Activated T-cell treated with anti-CD3 and anti-CD28 coated beads for 4 hours (primary cell): ENCODE measurements at places on chromosomes 7 and 10.

DNA sequence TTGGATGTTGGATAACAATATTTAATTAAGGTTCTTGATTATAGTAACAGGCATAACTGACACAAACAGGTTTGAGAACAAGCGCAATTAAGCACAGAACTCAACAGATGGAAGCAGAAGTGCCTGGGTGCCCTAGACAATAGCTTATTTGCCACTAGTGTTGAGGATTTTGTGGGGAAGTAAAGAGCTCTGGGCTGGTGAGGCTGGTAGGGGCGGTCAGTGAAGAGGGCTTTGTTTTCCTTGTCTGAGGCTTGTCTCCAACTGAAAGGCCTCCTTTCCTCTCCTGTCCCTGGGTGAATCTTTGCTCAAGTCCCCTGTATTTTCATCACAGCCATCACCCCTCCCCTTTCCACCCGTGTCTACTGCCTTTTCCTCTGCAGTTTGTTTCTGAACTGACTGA, 104.6 kb downstream of the KAT6B start:
- no peak for DNase-seq

GRCh38 chr7:134667899-134668298, 21.2 kb downstream of the BPGM start:
- DNase-seq: no peak

GRCh38 chr10:18456984-18457383, 194.4 kb downstream of the NSUN6 start:
- DNase-seq: no peak

DNA sequence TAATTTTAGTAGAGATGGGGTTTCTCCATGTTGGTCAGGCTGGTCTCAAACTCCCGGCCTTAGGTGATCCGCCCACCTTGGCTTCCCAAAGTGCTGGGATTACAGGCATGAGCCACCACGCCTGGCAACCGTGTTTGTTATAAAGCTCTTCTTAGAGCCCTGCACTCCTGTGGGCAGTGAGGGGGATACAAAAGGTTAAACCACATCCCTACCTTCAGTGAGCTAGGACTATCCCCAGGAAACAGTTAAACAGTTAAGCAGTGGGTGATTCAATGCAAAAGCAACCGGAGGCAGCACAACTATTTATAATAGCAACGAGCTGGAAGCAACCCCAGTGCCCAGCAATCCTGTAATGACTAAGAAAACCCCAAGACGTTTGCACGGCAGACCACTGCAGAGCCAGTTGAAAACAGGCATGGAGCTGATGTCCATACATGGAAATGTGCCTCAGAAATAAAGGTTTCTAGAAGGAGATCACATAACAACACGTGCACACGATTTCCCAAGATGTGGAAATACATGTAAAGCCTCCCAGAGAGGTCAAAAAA, 107.2 kb upstream of the LYZL2 start:
- DNase-seq: no peak

DNA sequence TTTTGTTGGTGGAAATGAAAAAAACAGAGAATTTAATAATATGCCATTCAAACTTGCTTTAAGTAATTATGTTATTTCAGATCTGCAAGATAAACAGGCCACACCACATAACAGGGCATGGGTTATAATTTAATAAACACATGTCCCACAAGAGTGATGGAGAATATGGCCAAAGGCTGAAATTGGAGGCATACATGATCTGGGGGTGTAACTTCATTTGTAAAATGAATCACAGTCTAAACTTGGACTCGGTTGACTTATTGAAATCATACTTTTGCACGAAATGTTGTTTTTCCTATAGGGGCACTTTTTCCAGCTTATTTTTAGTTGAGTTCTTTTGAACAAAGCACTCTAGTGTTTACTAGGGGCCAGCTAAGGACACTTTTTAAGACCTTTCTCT, 151.6 kb downstream of the TMEM26 start:
- DNase-seq: no peak

GRCh38 chr7:130879191-130879590, 145.2 kb upstream of the KLF14 start:
- DNase-seq: no peak

DNA sequence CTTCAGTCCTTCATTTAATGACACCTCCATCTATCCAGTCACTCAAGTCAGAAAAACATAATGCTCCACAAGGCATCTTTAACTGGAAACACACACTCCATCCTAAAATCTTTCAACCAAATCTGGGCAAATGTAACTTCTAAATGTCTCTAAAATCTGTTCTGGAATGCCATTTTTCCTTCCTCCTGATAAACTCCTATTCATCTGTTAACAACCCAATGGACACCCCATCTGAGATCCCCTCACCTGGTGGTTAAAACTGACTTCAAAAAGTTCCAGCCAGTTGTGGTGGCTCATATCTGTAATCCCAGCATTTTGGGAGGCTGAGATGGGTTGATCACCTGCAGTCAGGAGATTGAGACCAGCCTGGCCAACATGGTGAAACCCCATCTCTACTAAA, 78.7 kb downstream of the ARHGAP21 start:
- no peak for DNase-seq

DNA sequence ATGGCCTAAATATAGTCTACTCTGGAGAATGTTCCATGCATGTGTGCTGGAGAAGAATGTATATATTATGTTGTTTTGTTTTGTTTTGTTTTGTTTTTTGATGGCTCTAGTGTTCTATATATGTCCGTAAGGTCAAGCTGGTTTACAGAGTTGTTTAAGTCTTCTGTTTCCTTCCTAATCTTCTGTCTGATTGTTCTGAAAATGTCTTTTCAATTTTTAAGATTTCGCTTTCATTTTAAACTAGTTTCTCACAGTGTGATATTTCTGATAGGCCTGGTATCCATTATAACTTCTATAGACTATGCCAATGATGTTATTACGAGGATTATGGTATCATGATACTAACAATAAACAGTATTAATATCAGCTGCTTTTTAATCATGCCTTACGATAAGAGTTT, 1126.3 kb upstream of the SORCS1 start:
- no peak for DNase-seq

DNA sequence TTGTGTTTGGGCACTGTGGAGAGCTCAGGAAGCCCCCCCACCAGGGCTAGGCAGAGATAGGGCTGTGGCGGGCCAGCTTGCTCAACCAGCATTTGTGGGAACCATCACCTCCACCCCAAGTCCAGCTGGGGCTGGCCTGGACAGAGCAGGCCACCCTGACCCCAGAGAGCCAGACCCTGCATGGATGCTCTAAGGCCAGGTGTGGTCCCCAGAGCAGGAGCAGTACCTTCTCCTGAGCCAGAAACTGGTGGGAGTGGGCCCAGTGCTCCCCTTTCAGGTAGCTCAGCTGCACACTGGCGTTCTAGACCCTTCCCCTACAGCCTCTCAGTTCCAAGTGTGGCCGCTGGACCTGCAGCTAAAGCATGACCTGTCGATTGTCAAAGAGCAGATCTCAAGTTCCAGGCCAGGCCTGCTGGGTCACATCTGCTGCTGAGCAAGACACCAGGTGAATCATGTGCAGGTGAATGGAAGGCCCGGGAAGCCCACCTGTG, 57.2 kb downstream of the RASGEF1A start:
- DNase-seq: no peak

DNA sequence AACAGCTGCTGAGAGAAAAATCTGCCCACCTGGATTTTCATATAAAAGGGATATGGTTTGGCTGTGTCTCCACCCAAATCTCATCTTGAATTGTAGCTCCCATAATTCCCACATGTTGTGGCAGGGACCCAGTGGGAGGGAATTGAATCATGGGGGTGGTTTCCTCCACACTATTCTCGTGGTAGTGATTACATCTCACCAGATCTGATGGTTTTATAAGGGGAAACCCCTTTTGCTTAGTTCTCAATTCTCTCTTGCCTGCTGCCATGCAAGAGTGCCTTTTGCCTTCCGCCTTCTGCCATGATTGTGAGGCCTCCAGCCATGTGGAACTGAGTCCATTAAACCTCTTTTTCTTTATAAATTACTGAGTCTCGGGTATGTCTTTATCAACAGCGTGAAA, 20.8 kb upstream of the MKI67 start:
- no peak for DNase-seq

DNA sequence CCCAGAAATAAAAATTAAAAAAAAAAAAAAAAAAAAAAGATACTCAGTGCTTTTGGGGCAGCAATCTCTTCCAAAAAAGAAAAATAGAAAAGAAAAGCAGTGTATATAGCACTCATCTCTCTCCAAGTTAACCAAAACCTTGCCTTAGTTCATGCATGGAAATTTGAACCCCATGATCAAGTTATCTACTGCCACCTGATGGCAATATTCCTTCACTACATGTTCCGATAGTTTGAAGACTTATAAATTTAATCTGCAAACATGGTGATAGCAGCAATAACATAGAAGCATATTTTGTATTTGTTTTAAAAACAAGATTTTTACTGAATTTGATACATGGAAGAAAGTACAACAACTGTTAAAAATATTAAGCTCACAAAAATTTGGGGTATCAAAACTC, 48.6 kb upstream of the SLIT1 start:
- DNase-seq: no peak

DNA sequence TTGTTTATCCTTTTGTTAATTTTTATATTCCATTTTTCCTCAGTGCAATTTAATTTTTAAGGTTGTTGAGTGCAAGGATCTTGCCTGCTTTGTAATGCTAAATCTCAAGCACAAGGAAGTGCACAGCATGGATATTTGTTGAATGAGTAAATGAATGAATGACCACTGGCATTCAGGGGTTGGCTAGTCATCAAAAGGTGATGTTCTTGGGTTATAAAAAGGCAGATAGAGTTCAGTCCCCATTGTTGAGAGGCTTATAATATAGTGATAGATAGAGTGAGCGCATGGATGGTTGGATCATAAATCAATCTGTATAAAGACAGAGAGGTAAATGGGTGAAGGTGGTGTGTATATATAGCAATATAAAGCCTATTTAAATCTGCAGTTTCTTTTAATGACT, 193.2 kb upstream of the KLF6 start:
- DNase-seq: no peak

- no peak for DNase-seq
Observed at GRCh38 chr10:77177589-77177988, 460.0 kb downstream of the KCNMA1 start.

- DNase-seq: no peak
Observed at GRCh38 chr10:117223693-117224430, 17.1 kb upstream of the SLC18A2 start.

GRCh38 chr7:70595755-70596597, 536.0 kb upstream of the GALNT17 start:
- DNase-seq: no peak

DNA sequence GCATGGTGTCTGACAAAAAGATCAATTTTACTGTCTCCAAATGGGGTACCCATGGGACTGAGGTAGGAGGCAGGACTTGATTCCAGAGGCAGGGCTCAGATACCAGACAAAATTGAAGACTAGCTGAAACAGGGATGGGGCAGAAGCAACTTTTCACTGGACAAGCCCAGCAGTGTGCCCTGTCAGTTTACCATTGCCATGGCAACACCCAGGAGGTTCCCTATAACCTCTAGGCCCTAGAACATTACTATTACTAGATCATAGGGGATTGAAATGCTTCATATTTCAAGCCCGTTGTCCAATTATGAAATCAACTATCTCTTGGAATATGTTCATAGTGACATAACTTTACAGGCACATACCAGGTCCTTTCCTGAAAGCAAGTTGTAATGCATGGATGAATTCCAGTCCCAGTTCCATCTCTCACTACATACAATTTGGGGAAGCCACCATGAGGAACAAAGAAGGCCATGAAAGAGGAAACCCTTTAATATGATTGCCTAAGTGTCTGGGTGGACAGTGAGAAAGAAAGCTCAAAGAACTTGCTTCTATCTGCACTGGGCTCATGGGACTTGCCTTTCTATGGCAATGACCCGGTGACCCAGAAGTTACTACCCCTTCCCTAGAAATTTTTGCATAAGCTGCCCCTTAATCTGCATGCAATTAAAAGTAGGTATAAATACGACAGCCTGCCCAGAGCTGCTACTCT, 557.9 kb downstream of the KCNMA1 start:
- no peak for DNase-seq

DNA sequence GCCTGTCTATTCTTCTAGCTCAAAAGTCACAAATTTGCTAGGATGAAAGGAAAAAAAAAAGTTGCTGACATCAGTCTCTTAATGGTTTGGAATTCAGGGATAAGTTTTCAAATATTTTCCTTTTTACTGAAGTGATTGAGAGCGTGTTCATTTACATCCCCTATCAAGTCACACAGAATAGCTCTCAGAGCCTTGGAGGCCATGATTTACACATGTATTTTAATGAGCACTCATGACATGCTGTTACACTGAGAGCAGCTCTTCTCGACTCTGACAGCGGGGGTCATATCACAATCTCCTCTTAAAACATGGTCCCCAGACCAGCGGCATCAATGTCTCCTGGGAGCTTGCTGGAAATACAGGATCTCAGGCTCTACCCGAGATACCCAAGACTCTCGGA, 232.7 kb downstream of the POU6F2 start:
- no peak for DNase-seq

DNA sequence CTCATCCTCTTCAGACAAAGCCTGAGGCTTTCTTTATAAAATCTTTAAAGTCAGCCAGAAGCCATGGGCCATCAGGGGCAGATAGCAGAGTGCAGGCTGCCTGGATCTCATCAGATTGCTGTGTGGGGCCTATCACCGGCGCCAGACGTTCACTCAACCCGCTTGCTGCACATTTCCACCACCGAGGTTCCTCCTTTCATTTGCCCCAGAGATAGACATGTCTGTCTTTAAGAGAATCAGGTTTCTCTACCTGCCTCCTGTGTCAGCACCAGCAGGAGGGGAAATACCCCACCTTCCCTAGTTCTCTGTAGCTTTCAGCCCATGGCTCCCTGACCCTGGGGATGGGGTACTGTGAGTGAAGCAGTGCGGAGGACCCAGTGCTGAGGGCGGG, 22.0 kb downstream of the SLC18A2 start:
- no peak for DNase-seq
